NCI-H446 (cell line): ENCODE measurements at places on chromosomes 1 and 21.

GRCh38 chr1:33171977-33172813, 9.6 kb downstream of the TRIM62 start:
- DNase-seq: no peak

DNA sequence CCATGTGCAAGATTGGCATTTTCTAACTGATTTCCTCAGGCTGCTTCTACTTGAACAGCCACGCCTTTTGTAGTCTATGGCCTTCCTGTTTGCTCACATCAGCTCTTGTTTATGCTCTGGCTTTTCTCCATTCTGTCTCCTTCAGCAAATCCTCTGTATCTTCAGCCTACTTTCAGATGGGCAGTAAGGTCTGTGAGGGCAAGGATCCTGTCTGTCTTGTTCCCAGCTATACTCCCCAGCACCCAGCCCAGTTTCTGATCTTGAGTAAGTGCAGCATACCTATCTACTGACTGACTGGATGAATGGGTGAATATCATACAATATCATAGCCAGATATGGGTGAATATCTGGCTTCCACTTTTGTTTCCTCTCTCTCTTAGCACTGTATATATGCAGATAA, 438.1 kb downstream of the LMO4 start:
- DNase-seq: no peak

- no peak for DNase-seq
Observed at GRCh38 chr1:203168256-203168786, 7.3 kb downstream of the MYBPH start.

DNA sequence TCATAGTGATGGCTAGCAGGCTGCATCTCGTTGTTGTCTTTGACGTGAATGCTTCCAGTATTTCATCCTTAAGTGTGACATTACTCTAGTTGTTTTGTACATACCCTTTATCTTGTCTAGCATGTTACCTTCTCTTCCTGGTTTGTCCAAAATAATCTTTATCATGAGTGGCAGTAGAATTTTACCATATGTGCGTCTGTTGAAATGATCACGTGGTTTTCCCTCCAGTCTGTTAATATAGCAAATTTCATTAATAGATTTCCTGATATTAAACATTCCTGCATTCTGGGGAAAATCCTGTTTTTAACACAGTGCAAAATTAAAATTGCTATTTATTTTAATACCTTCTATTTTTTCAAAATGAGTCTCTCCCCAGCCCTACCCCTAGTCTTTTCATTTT, 15.6 kb downstream of the ADARB1 start:
- no peak for DNase-seq

DNA sequence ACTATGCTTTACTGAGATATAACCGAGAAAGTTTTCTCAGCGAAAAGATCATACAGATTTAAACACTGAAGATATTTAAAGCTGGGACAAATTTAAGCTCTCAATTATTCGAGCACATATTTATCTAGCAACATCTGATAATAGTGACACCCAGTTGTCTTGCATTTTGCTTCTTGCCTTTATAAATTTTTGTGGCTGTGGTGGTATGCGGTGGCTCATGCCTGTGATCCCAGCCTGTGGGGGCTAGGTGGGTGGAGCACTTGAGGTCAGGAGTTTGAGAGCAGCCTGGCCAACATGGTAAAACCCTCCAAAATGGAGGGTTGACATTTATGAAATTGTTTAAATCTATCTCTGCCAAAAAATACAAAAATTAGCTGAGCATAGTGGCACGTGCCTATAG, 312.2 kb downstream of the SPATA17 start:
- no peak for DNase-seq
